ENCODE measurements at places on chromosomes 5 and 9.
A peak's percentile ranks its signal among the peaks of the same experiment; 100 is the strongest.

GRCh38 chr5:18375641-18376040, 741.4 kb downstream of the TAF11L14 start:
- DNase-seq: no peak

- DNase-seq: peak; percentile 92
Observed at GRCh38 chr5:175809531-175810121, 61.8 kb upstream of the CPLX2 start.

GRCh38 chr5:98954392-98955028, 25.7 kb upstream of the CHD1 start:
- DNase-seq: no peak

- no peak for DNase-seq
Observed at GRCh38 chr5:81427566-81427965, 33.6 kb upstream of the ACOT12 start.

GRCh38 chr5:173981185-173981761, 7.7 kb upstream of the C5orf47 start:
- DNase-seq: peak; percentile 40

GRCh38 chr9:15837079-15837679, 284.3 kb downstream of the CCDC171 start:
- peak; percentile 66 for DNase-seq

GRCh38 chr5:95439801-95440493, 48.8 kb downstream of the FAM81B start:
- DNase-seq: no peak

DNA sequence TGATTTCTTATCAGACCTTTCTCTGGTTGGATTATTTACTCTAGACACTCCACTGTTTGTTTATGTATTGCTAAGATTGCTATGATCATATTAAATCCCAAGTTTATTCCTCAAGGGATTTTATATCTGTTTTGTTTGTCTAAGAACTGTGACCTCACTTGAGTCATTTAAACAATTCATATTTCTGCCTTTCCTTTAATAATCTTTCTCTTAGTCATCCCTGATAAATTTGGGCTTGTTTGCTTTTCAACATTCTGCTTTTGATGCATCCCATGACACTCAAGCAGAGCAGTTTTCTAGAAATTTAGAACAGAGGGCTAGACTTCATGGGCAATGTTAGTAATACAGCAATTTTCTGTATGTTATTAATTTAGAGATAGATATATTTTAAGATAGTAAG, 231.6 kb upstream of the TNC start:
- peak; percentile 39 for DNase-seq

DNA sequence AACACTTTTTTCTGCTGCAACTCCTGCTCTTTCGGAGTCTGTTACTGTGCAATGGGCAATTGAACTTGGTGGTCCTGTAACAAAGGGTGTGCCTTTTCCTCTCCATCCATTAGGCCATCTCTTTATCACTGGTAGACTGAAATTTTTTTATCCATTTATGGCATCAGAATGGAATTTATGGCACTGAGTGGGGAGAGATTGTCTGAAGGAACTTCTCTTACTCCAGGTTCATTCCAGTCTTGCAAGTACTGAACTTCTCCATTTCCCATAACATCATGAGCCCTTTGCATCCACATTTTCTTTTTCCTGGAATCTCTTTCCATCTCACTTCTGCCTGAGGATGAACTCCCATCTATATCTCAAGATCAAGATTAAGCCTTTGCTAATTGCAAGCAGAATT, 10.0 kb downstream of the SLC46A2 start:
- no peak for DNase-seq

DNA sequence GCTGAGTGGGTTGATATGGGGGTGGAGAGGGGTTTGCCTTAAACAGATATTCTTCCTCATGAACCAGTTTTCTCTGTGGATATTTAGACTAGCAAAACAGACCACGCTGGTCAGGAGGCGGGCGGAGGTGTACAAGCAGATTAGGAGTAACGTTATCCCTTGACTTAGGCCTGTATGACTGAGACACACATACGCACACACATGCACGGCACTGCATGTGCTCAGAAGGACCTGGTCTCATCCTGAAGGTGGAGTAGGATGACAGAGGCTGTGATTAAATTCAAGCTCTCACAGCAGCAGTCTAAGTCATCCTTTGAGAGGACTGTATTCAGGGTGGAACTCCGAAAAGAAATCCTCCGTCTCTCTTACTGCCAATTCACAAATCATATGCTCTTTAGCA, 209.7 kb downstream of the DIRAS2 start:
- no peak for DNase-seq

GRCh38 chr5:107025712-107026497, 644.8 kb downstream of the EFNA5 start:
- DNase-seq: no peak

- DNase-seq: no peak
Observed at GRCh38 chr9:130214776-130215340, 42.7 kb downstream of the NCS1 start.

DNA sequence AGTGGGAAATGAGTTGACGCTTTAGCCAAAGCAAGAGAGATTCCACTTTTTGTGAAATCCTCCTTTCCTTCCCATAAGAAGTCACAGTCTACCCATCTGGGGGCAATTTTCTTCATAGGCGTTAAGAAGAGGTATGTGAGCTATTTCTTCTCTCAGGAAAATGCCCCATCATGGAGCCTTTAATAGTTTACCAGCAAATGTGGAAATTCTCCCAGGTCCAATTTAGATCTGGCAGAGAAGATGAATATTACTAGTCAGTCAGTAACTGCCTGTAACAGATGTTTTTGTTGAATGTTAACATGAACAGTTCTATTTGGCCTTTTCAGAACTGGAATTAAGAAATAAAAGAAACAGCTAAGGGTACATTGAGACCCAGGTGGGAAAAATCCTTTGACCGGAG, 156.4 kb upstream of the RFX3 start:
- no peak for DNase-seq

- DNase-seq: peak; percentile 83
Observed at GRCh38 chr9:89422151-89422975, 75.5 kb downstream of the SEMA4D start.

DNA sequence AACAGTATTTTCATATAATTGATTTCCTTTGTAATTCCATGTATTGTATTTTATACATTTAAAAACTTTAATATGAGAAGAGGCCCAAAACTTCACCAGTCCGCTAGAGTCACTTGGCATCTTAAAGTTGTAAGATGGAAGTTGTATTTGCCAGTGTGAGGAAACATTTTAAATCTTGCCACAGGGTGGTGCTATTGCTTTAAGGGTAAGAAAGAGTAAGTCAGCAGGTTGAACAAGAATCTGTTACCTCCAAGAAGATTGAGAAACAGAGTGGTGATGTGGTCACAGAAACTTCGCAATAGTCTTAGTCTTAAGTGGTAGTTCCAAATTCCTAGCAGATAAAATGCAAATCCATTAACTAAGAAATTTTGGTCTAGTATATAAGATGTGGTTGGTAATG, 39.8 kb upstream of the RANBP6 start:
- peak; percentile 88 for DNase-seq

GRCh38 chr5:54873691-54874090, 111.7 kb downstream of the ESM1 start:
- peak; percentile 78 for DNase-seq

DNA sequence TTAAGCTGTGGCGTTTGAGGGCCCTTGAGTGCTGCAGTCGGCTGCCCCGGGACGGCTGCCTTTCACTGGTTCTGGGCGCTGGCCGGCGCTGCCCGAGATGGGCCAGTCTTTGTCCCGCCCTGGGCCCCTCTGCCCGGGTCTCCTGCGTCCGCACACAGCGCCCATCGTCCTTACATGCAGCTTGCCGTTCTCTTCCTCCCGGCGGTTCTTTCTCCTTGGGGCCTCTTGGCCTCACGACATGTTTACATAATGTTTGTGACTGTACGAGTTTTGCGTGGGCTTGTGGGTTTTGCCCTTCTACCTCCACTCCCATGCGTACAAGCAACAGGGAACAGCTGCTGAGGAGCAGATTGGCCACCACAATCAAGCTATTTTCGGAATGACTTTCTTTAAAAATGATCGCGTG, 618 bp downstream of the TNPO1 start:
- DNase-seq: peak; percentile 61

GRCh38 chr9:92747459-92748232, 17.0 kb downstream of the BICD2 start:
- peak; percentile 63 for DNase-seq

DNA sequence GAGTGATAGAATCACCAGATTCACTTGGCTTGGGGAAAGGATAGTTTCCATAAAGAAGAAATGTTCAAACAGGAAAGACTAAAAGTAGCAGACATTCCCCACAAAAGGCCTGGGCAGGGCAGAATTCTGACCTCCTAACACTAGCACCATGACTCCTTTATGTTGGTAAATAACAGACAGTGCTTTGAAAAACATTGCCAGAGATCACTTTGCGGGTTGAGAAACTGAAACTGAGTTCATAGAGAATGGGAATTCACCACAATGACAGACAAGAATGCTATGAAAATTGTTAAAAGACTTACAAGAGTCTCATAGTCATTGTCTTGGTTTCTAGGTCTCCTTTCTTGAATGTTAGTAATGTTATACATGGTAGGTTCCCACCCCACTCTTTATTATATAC, 172.5 kb upstream of the GLRA1 start:
- no peak for DNase-seq
